Fibroblast of villous mesenchyme (primary cell): ENCODE measurements at places on chromosomes 12 and 14. TPM values are rescaled to one million over a fixed set of nuclear protein-coding genes. Genes with fewer than 3 reads are reported as not detected.

- peak; percentile 83 for DNase-seq
Measured at GRCh38 chr14:63922696-63923421, 70.1 kb downstream of the SYNE2 start.

GRCh38 chr14:99537399-99537798 is 56.2 kb downstream of the CCNK start:
- peak; percentile 70 for DNase-seq

DNA sequence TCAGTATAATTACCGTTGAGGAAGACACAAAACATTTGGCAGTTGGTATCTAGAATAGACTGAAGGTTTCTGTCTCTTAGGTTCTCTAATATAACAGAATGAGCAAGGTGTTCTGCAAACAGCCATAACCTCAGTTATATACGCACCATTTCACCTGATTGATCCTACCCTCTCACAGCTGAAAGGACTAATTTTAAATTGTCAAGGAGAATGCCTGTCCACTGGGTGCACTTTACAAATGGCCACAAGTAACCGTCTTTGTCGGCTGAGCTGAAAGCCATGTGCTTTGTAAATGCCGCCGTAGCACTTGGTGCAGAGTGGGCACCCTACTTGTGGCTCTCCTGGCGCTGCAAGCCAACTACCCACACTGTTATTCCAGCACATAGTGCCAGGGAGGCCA is 466.3 kb downstream of the AACS start:
- no peak for DNase-seq

GRCh38 chr12:22252057-22252456 is 82.5 kb downstream of the ST8SIA1 start:
- DNase-seq, result no peak

DNA sequence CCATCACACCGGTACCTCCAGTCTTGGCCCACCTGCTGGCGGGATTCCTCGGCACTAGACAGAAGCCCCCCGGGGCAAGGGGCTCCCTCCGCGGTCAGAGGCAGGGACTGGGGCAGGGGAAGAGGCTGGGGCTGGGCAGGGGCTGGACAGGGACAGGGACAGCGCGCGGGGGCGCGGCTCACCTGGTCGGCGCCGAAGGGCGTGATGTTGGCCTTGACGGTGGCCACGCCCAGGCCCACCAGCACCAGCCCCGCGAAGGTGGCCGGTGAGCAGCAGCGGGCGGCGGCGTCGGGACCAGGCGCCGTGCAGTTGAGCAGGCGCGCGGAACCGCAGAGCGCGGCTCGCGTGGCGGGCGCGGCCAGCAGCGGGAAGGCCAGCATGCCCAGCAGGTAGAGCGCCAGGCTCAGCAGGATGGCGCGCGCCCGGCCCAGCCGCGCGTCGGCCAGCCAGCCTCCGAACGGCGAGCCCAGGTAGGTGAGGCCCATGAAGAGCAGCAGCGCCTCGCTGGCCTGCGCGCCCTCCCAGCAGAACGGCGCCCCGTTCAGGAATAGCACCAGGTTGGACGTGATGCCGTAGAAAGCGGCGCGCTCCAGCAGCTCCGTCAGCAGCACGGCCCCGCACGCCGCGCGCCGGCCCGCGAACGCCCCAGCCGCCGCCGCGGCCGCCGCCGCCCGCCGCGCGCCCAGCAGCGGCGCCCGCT is 392 bp downstream of the SLC15A4 start:
- DNase-seq, result no peak

- no peak for DNase-seq
Measured at GRCh38 chr12:120481022-120481767, 11.6 kb upstream of the SRSF9 start.

The SLC24A4 gene
- not detected in 2 replicates for total RNA-seq

The RASSF9 gene
- total RNA-seq, result 0.32 and 0.43 TPM in 2 replicates

The TPPP2 gene
- not detected in 2 replicates for total RNA-seq
